Activated naive CD8-positive, alpha-beta T cell treated with anti-CD3 and anti-CD28 coated beads, Interleukin-2, amount 10 ng/mL, durations not matched to agents 7 days and 5 days (primary cell): ENCODE measurements at places on chromosomes 4 and X. TPM values are rescaled to one million over a fixed set of nuclear protein-coding genes. Genes with fewer than 3 reads are reported as not detected.
A peak's percentile ranks its signal among the peaks of the same experiment; 100 is the strongest.

GRCh38 chr4:73429118-73429517 lies 6.9 kb upstream of the AFP start:
- H3K27me3 ChIP-seq, result peaks cover 2% of the 10 kb centered on the region
- no peaks in the 10 kb centered on the region for H3K36me3 ChIP-seq
- no peaks in the 10 kb centered on the region for H3K4me1 ChIP-seq

GRCh38 chrX:117910216-117910615 lies 206.4 kb downstream of the KLHL13 start:
- DNase-seq, result no peak
- H3K27ac ChIP-seq, result no peak overlapping the region
- no peaks in the 10 kb centered on the region for H3K27me3 ChIP-seq
- no peaks in the 10 kb centered on the region for H3K36me3 ChIP-seq
- H3K4me1 ChIP-seq, result no peaks in the 10 kb centered on the region
- no peak overlapping the region for H3K4me3 ChIP-seq

DNA sequence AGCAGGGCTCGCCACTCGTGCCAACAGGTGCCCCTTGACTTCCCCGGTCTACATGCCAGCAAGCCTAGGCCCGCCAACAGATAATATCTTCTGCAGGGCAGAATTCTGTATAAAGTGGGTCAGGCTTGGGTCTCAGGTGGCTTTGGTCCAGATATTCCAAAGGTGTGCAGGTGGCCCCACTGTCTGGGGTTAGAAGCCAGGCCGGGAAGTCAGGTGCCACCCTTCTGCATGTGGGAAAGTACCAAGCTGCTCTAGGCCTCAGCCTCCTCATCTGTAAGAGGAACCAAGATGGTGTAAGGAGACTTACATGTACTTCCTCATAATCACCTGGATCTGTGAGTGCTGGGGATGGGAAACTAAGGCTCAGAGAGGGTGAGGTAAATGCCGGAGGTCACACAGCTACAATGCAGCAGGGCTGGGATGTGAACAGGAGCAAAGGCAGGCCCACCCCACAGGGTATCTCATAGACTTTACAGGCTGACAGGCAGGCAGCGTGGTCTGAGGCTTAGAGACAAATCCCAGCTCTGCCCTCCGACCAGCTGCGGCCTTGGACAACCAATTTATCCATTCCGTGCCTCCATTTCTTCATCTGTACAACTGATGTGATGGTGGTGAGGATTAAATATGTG lies 35.9 kb downstream of the WDR1 start:
- H3K27me3 ChIP-seq, result no peaks in the 10 kb centered on the region
- no peak overlapping the region for H3K27ac ChIP-seq
- peaks cover 22% of the 10 kb centered on the region for H3K36me3 ChIP-seq

DNA sequence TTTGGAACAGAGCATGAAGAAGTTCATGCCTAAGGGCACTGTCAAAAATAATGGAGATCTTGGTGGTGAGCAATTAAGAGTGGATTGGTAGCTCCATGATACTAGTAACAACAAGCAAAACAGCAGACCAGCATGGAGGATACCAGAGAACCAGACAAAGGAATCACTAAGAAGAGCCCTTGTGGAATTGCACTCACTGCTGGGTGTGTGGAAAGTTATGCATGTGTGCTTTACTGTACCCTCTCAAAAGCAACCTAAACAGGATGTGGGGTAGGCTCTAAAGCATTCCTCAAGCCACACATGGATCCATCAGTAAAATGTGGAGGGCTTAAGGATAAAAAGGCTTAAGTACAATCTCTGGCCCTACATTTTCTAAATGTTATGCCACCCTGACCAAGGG lies 69.5 kb downstream of the AR start:
- no peak overlapping the region for H3K27ac ChIP-seq
- H3K27me3 ChIP-seq, result no peaks in the 10 kb centered on the region
- no peaks in the 10 kb centered on the region for H3K4me1 ChIP-seq
- DNase-seq, result no peak
- no peaks in the 10 kb centered on the region for H3K36me3 ChIP-seq

DNA sequence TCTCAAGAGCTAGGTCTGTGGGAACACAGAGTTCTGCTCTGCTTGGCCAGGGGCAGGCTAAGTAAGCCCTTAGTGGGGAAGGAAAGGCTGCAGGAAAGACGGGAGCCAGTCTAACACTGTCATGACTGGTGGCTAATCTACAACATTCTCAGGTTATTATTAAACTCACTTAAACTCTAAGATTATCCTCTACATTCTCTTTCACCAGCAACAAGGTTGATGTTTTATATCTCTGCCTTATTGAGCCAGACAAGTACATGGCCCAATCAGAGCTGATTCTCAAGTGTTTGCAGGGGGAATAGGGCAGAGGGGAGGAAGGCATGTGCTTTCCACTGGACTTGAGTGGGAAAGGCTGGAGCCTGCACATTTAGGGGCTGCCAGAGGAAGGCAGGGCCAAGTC lies 50.9 kb upstream of the FAM241A start:
- H3K27ac ChIP-seq, result no peak overlapping the region
- H3K4me3 ChIP-seq, result no peak overlapping the region
- H3K4me1 ChIP-seq, result no peaks in the 10 kb centered on the region
- H3K27me3 ChIP-seq, result peaks cover 28% of the 10 kb centered on the region

DNA sequence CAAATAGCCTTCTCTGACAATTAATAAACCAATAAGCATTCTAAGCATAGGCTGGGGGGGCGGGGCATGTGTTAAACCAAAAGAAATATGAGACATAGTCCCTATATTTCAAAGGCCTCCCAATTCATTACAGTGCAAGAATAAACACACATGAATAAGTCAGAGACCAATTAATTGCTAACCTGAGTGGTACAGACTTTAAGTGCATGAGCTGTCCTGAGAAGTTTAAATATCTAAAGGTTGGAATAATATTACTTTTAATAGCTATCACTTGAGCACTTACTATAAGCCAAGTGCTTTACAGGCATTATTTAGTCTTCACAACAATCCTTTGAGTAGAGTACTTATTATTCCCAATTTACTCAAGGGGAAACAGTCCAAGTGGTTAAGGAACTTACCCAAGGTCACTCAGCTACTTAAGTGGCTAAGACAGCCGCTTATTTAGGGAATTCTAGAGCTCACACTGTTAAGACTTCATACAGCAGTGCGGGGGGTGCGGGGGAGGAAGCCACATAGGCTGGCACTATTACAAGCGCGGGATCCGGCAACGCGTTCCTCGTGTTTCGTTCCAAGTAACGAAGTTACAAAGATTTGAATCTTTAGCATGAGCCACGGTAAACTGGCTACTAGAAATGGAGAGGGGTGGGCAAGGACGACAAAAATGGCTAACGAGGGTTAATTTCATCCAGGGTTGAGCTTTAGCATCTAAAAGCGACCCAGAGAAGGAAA lies 1.4 kb downstream of the THOC2 start:
- peak overlapping the region; percentile 88 for H3K27ac ChIP-seq
- H3K4me1 ChIP-seq, result peaks cover 21% of the 10 kb centered on the region
- peaks cover 2% of the 10 kb centered on the region for H3K36me3 ChIP-seq
- no peaks in the 10 kb centered on the region for H3K27me3 ChIP-seq
- no peak for DNase-seq

DNA sequence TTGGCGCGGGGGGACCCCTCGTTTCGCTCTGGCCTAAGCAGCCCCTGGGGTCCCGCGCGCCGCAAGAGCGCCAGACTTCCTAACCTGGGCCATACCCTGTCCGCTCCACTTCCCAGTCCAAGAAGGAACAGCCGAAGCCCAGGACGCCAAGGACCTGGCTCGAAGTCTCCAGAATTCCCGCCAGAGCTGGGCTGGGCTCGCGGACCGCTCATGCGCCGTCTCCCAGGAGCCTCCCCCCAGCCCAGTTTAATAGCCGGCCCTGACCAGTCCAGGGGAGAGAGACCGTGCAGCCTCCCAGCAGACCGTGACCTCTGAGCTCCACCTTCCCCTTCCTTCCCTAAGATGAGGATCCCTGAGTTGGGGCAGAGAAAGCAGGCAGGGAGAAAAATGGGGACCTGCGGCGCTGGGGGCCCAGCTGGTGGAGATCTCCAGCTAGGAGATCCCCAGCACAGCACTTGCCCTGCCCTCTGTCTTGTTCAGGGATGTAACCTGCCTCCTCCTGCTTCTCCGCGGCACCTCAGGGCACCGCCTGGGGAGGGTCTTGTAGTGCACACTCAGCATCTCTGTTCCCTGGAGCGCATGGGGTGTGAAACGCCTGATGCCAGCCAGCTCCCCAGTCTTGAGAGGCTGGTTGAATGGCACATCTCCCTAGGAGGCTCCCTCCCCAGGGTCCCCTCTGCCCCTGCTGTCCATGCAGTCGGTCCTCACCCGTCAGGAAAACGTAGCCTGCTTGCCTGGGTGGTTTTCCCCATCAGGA lies 1.2 kb upstream of the LETM1 start:
- peak overlapping the region; percentile 69 for H3K27ac ChIP-seq
- no peaks in the 10 kb centered on the region for H3K27me3 ChIP-seq
- H3K36me3 ChIP-seq, result peaks cover 10% of the 10 kb centered on the region

DNA sequence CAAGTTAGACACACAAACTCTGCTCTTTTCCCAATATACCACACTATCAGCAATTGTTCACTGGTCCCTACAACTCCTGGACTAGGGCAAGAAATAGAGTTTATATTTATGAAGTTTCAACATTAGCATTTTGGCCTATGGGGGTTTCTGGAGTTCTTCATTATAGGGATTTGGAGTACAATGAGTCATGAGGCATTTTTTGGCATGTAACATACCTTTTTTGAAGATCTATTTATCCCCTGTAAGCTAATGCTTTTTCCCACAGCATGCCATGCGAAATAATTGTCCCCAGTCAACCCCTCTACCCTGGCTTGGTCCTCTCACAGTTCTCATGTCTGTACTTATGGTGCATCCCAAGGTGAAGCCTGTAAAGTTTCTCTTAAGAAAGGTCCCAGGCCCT lies 36.7 kb upstream of the EDA2R start:
- H3K27me3 ChIP-seq, result no peaks in the 10 kb centered on the region
- DNase-seq, result no peak
- no peak overlapping the region for H3K4me3 ChIP-seq
- no peaks in the 10 kb centered on the region for H3K4me1 ChIP-seq
- no peak overlapping the region for H3K27ac ChIP-seq
- H3K36me3 ChIP-seq, result no peaks in the 10 kb centered on the region

DNA sequence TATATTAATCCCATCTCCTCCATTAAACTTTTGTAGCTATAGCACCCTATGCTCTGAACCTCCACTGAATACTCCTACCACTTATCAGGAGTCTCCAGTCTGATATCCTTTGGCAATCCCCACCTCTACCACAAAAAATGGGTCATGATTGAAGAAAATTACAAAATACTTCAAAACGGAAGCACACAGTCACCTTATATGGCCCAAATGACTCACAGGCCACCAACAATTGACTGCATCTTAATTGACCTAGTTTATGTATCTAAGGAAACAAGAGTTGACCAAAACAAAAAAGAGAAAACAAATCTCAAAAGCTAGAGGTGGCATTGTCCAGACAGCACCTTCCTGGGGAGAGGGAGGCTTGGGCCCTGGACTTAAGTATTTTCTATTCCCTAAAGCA lies 120.0 kb upstream of the DIAPH2 start:
- no peak for DNase-seq

- DNase-seq, result no peak
- H3K4me1 ChIP-seq, result no peaks in the 10 kb centered on the region
- no peaks in the 10 kb centered on the region for H3K27me3 ChIP-seq
- peaks cover 2% of the 10 kb centered on the region for H3K36me3 ChIP-seq
- no peak overlapping the region for H3K27ac ChIP-seq
Observed at GRCh38 chrX:555725-556666, 74.6 kb upstream of the SHOX start.

DNA sequence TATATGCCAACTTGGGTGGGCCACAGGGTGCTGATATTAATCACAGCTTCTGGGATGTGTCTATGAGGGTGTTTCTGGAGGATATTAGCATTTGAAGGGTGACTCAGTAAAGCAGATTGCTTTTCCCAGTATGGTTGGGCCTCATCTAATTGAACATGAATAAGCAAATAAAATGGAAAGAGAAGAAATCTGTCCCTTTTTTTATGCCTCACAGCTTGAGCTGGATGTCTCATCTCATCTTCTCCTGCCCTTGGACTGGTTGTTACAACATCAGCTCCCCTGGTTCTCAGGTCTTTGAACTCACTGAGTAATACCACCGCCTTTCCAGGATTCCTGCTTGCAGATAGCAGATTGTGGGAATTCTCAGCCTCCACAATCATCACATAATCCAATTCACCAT lies 1149.2 kb downstream of the PCDH18 start:
- DNase-seq, result no peak
- no peaks in the 10 kb centered on the region for H3K36me3 ChIP-seq
- no peaks in the 10 kb centered on the region for H3K27me3 ChIP-seq
- H3K27ac ChIP-seq, result no peak overlapping the region
- no peaks in the 10 kb centered on the region for H3K4me1 ChIP-seq

DNA sequence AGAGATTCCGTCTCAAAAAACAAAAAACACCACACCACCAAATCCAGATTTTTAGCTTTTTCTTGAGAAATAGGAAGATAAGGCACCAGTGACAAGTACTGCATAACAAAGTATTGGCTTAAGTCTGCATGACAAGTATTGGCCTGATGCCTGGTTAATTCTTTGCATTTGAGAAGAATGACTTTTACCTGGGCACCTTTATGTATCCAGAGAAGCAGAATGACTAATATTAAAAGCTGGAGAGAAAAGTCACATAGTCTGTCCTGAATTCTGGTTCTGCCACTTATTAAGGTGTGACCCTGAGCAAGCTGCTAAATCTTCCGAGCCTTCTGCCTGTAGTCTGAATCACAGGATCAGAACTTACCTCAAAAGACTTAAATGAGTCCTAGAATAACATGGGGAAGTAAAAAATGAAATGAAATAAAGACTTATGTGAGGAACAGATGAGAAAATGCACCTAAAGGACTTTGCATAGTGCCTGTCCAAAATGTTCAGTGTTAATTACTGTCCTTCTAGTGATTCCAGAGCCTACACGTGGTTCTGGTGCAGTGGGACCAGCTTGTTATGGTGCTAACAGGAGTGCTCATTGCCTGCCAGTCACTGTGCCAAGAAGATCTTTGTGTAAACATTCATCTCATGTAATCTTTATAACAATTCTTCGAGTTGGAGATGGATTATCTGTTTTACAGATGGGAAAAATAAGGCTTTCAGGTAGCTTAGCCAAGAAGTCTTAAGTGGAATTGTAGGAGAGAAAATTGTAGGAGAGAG lies 31.6 kb downstream of the UGDH start:
- peaks cover 6% of the 10 kb centered on the region for H3K36me3 ChIP-seq
- no peak overlapping the region for H3K4me3 ChIP-seq
- no peaks in the 10 kb centered on the region for H3K4me1 ChIP-seq
- no peak overlapping the region for H3K27ac ChIP-seq
- peaks cover 6% of the 10 kb centered on the region for H3K27me3 ChIP-seq
- no peak for DNase-seq

Gene AKAP17A
- 88.1 TPM for total RNA-seq

Gene SH3D19
- not detected for total RNA-seq

Gene LGI2
- not detected for total RNA-seq

Gene CSAG1
- total RNA-seq, result not detected

Gene PPARGC1A
- not detected for total RNA-seq

Gene UXT
- 152 TPM for total RNA-seq

Gene F11
- not detected for total RNA-seq

Gene ABCG2
- total RNA-seq, result 0.54 TPM

Gene CXCL6
- not detected for total RNA-seq
